ENCODE measurements at places on chromosomes 1 and 21. TPM values are rescaled to one million over a fixed set of nuclear protein-coding genes. Genes with fewer than 3 reads are reported as not detected.

- DNase-seq, result no peak
Observed at GRCh38 chr1:205272536-205272935, 44.8 kb downstream of the TMCC2 start.

The DYNLT5 gene
- 1.7 TPM for total RNA-seq

DNA sequence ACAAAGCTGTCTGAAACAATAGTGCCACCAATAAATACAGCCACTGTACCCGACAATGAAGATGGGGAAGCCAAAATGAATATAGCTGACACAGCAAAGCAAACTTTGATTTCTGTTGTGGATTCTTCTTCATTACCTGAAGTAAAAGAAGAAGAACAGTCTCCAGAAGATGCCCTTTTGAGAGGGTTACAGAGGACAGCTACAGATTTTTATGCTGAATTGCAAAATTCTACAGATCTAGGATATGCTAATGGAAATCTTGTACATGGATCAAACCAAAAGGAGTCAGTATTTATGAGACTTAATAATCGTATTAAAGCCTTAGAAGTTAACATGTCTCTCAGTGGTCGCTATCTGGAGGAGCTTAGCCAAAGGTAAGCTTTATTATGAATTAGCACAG lies 56.6 kb downstream of the SUCO start:
- DNase-seq, result no peak

DNA sequence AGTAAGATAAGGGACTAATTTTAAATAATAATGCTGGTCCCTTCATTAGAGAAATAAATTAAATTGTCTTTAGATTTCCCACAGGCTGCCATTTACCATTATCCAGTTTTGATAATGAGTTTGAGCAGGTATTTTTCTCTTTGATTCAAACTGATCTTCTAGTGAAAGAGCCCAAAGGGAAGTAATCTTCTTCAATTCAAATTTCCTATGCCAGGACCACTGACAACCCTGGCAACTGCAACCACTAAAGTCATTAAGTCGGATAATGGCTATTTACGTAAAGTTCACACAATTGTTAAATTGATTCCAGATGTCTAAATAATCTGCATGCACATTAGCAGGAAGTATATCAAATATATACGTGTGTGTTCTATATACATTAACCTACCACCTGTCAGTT lies 399.3 kb downstream of the PTPRC start:
- no peak for DNase-seq

GRCh38 chr1:221408117-221408803 lies 333.6 kb downstream of the DUSP10 start:
- peak; percentile 47 for DNase-seq

Data from endodermal cell (in vitro differentiated cells).